ENCODE measurements at places on chromosomes 7 and 10. TPM values are rescaled to one million over a fixed set of nuclear protein-coding genes. Genes with fewer than 3 reads are reported as not detected.

DNA sequence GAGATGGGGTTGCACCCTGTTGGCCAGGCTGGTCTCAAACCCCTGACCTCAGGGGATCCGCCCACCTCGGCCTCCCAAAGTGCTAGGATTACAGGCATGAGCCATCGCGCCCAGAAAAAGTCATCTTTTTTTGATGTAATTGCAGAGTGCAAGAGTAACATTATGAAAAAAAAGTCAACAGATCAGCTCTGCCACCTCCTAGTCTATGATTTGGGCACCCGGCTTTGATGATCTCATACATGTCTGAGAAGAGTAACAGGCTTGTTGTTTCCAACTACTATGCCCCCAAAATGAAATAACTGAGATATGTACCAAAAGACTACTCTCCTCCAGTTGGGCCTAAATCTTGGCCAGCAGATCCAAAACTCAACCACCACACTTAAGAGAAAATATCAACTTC lies 40.8 kb downstream of the VOPP1 start:
- no peaks in the 10 kb centered on the region for H3K27me3 ChIP-seq
- peaks cover 58% of the 10 kb centered on the region for H3K4me1 ChIP-seq
- no peak overlapping the region for H3K4me3 ChIP-seq

GRCh38 chr10:75115137-75115536 lies 3.7 kb downstream of the SAMD8 start:
- no peaks in the 10 kb centered on the region for H3K27me3 ChIP-seq
- H3K27ac ChIP-seq: no peak overlapping the region
- no peak for DNase-seq
- no peaks in the 10 kb centered on the region for H3K36me3 ChIP-seq

GRCh38 chr10:32600317-32600716 lies 154.4 kb downstream of the CCDC7 start:
- H3K36me3 ChIP-seq: peaks cover 10% of the 10 kb centered on the region
- no peaks in the 10 kb centered on the region for H3K27me3 ChIP-seq
- H3K4me1 ChIP-seq: no peaks in the 10 kb centered on the region
- H3K4me3 ChIP-seq: no peak overlapping the region
- no peak overlapping the region for H3K27ac ChIP-seq

GRCh38 chr10:122673731-122674130 lies 25.9 kb downstream of the C10orf120 start:
- no peaks in the 10 kb centered on the region for H3K4me1 ChIP-seq
- H3K4me3 ChIP-seq: no peak overlapping the region
- no peak for DNase-seq
- H3K27ac ChIP-seq: no peak overlapping the region
- H3K27me3 ChIP-seq: no peaks in the 10 kb centered on the region
- H3K36me3 ChIP-seq: no peaks in the 10 kb centered on the region

DNA sequence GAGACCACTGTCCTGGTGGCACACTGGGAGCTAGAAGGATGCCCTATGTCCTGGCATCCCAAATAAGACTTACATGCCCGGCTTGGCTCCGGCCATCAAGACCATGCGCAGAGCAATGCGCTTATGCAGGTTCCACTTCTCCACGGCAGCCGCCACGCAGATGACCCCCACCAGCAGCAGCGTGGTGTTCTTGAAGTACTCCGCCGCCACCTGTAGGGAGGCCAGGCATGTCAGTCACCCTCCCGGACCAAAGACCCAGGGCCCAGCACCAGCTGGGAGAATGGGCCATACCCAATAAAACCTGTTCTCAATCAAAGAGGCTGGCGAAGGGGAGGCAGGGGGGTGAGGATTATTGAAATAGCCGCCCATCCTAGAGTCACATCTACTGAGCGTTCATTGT lies 19.9 kb downstream of the SLC13A4 start:
- H3K36me3 ChIP-seq: no peaks in the 10 kb centered on the region
- H3K4me3 ChIP-seq: no peak overlapping the region
- no peaks in the 10 kb centered on the region for H3K27me3 ChIP-seq

- no peak overlapping the region for H3K4me3 ChIP-seq
- no peak for DNase-seq
- H3K4me1 ChIP-seq: no peaks in the 10 kb centered on the region
- no peaks in the 10 kb centered on the region for H3K27me3 ChIP-seq
These were observed 49.4 kb downstream of the MRPL32 start for GRCh38 chr7:42981601-42982000.

- DNase-seq: no peak
- H3K4me3 ChIP-seq: no peak overlapping the region
- no peaks in the 10 kb centered on the region for H3K4me1 ChIP-seq
- no peaks in the 10 kb centered on the region for H3K36me3 ChIP-seq
- H3K27ac ChIP-seq: no peak overlapping the region
These were observed 10.4 kb downstream of the JCAD start for GRCh38 chr10:30048768-30049517.

DNA sequence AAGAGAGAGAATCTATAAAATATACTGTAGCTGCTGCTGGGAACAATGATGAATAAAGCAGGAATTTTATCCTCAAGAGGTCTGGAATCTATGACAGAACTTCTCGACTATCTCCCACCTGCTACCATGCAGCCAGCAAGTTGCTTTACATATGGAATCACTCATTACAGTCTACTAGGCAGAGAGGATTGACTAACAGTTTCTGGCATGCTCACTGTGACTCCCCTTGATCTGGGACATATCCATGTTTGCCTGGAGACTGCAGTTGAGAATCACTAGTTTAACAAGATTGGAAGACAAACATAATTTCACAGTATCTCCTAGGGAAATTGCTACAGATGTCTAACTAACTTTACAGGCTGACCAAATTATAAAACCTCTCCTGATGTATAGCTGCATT lies 13.3 kb downstream of the GPR37 start:
- no peaks in the 10 kb centered on the region for H3K36me3 ChIP-seq
- no peak overlapping the region for H3K4me3 ChIP-seq
- H3K4me1 ChIP-seq: no peaks in the 10 kb centered on the region
- H3K27me3 ChIP-seq: no peaks in the 10 kb centered on the region
- H3K27ac ChIP-seq: no peak overlapping the region

DNA sequence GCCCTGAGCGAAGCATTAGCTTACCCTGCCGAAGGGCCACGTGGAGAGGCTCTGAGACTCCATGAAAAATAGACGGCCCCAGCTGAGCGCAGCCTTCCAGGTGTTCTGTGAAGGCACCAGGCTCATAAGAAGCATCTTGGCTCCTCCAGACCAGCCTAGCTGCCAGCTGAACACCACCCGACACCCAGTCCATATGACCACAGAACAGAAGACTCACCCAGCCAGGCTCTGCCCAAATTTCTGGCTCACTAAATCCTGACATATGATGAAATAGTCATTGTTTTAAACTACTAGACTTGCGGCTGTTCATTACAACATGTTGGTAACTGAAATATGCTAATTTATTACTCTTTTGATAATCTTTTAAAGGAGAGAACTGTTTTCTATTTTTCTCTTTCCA lies 99.5 kb upstream of the ABI1 start:
- no peak overlapping the region for H3K27ac ChIP-seq
- H3K4me3 ChIP-seq: no peak overlapping the region
- no peaks in the 10 kb centered on the region for H3K4me1 ChIP-seq
- H3K27me3 ChIP-seq: no peaks in the 10 kb centered on the region

Gene MLXIPL
- 102 TPM for total RNA-seq

Gene FEZF1
- total RNA-seq: not detected

Gene C7orf33
- total RNA-seq: not detected

All from stomach (tissue), 19 donors.